ENCODE measurements at places on chromosomes 4 and X. TPM values are rescaled to one million over a fixed set of nuclear protein-coding genes. Genes with fewer than 3 reads are reported as not detected.

Gene SGCB
- 29.8 TPM for polyA plus RNA-seq

Gene KDM5C
- polyA plus RNA-seq, result 16.6 TPM

Gene UGT2A1
- not detected for polyA plus RNA-seq

Gene CCNB3
- polyA plus RNA-seq, result 0.11 TPM

Gene DGKK
- under 0.01 TPM for polyA plus RNA-seq

Gene RASL11B
- polyA plus RNA-seq, result 0.42 TPM

Gene UBA6
- polyA plus RNA-seq, result 13.7 TPM

Gene PLP1
- polyA plus RNA-seq, result 1.4 TPM

Gene IL2
- not detected for polyA plus RNA-seq

Gene RPS6KA6
- polyA plus RNA-seq, result 0.11 TPM

Gene VSIG4
- polyA plus RNA-seq, result 137 TPM

Gene DMRTC1
- 0.48 TPM for polyA plus RNA-seq

Gene ASB9
- 13.2 TPM for polyA plus RNA-seq

Gene NUDT11
- polyA plus RNA-seq, result 0.22 TPM

Gene PAGE2
- polyA plus RNA-seq, result not detected

Gene SMARCA1
- 17.4 TPM for polyA plus RNA-seq

Gene F8A2
- polyA plus RNA-seq, result not detected

Data from adipose tissue (tissue), 3 donors.